ENCODE measurements at places on chromosomes 6 and 20.

DNA sequence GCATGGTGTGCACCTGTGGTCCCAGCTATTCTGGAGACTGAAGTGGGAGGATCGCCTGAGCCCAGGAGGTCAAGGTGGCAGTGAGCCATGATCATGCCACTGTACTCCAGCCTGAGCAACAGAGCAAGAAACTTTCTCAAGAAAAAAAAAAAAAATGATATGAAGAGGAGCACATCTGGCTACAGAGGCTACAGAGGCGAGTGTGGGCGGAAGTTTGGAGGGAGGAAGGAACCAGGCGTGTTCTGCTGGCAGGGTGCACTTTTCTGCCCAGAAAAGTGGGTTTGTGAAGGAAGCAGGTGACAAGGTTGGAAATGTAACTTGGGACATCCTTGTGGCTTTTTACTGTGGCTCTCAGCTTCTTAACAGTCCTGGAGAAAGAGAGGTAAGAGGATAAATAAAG lies 96.7 kb downstream of the SNX5 start:
- DNase-seq, result no peak

GRCh38 chr6:81456416-81456815 lies 296.1 kb downstream of the TENT5A start:
- DNase-seq, result no peak

DNA sequence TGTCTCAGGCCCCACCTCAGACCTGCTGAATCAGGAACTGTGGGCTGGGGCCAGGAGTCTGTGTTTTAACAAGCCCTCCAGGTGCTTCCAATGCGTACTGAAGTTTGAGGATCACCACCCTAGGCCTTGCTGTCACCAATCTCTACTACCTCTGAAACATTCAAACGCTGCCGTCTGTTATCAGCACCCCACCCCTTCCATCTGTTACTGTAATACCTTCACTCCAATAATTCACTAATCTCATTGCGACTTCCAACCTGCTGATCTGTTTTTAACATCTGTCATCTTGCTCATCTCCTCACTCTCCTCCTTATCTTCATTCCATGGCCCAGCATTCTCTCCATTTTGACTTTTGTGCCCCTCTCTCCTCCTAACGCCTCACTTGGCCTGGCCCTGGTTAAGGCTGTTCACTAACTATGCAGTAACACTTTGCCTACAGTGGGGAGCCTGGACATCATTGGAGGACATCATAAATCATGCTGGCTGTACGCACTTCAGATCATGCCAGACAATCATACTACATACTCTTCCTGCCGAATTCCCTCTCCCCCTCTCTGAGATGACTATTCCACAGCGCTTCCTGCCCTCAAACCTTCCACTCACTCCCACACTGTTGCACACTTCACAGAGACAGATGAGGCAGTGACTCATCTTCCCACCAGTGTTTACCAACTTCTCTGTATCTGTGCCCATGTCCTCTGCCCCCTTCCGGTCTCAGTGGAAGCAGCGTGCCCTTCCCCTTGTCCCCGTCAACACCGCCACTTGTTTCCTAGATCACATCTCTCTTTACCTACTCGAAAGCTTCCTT lies 3.0 kb upstream of the GUCA1B start:
- DNase-seq, result no peak

GRCh38 chr6:37024656-37025337 lies 19.3 kb downstream of the FGD2 start:
- no peak for DNase-seq

DNA sequence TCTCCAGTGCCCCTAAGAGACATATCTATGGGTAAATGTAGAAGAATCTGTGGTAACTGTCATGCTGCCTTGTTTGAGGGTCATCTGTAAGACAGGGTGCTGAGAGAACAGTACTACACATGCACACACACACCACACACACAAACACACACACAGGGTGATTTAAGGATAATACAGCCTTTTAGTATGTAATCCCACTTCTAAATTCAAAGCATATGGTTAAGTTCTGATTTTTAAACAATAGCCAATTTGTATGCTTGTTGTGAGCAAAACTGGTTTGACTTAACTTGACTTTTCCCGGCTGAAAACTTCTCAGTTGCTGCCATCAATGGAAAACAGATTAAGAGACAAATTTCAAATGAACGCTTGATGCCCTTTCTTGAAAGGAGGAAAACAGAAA lies 241.8 kb downstream of the ADGRG6 start:
- no peak for DNase-seq

DNA sequence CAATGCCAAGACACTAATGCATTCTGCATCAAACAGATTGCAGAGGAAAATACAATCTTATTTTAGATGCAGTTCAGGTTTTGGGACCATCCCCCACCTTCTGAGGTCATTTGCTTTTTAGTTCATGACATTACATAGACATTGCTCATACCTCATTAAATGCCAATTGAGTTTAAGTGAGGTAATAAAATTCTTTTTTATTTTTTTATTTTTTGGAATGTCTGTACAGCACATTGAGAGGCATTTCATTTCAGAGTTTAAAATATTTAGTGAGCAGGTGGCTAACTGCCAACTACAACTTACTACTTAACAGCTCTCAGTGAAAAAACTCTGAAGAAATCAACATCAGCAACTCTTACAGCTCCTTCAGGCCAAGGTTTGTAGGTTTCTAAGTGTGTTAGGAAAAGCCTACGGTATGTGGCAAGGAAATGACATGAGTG lies 482.2 kb upstream of the RNF217 start:
- DNase-seq, result no peak

DNA sequence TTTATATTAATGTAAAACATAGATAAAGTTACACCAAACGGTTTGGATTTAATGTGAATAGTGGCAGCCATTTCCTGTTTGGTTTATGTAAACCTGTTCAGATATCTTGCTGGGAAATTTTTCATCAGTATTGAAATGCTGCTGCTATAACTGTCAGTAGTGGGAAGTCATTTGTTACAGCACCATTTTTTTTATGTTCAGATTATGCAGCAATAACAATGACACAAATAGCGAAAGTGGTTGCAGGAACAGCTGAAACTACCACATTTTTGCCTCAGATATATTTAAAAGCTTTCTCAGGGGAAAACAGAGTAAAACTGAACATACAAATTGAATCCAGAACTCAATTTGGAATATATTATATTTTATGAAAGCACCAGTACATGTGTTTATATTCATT lies 128.8 kb upstream of the SIM1 start:
- no peak for DNase-seq

DNA sequence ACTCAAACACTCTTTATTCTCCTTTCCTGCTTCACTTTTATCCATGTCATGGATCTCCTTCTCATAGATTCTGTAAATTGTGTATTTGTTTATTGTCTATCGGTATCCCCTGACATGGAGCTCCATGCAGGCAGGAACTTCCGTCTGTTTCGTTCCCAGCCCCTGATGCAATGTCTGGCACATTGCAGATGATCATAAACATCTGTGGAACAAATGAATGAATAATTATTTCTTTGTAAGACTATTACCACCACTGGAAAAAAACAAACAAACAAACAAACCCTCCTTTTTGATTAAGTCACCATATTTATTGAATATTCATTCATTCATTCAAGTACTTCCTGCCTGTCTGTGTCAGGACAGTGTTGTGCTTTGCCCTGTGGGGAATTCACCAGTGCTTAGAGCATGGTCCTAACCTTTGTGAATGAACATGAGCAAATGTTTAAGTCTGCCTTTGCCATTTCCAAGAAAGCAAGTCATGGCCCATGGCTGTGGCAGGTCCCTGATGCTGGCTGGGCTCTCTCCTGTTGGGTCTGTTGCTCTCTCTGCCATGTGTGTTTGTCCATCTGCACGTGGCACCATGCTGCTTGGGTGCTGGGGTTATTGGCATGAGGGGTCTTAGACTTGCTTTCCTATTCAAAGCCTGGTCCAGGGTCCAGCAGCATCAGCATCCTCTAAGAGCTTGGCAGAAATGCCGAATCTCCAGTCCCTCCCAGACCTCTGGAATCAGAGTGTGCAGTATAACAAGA lies 47.5 kb upstream of the NAA20 start:
- DNase-seq, result no peak

DNA sequence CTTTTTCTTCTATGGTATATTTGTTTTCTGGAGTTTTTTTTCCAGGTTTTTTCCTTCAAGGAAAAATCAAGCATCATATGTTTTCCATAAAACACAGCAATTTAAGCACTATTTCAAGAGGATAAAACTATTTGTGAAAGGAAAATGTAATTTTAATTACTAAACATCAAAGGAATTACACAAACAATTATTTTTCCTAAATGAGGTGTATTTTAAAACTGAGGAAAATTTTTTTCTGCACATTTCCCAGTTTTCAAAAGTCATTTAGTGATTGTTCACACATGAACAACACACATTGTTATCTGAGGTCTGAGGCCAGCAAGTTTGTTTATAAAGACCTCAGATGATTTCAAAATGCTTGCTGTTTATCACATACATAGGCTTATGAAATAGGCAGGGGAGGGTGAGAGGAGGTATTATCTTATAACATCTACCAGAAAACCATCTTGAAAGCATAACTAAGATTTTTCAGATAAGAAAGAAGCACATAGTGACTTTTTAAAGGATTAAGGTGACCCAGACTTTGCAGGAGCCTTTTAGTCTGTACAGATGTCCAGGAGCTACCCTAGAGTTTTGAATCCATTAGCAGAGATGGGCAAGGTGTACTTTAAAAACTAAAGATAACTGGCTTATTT lies 381.6 kb downstream of the GJA1 start:
- no peak for DNase-seq

DNA sequence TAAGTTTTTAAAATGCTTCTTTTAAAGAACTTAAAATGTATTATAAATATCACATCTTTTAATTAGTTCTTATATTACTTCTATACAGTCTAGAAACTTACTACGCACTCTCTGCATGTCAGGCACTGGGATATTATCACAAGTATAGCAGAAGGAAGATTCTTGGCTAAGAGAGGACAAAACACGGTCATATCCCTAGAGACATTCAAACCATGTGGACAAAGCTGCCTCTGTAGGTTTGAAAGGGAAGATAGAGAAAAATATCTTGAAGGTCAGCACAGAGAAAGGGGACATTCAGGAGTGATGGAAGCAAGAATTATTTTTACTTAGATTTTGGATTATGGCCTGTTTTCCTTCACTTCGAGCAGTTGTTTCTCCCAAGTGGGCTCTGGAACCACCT lies 64.1 kb downstream of the LRRC1 start:
- DNase-seq, result no peak

- DNase-seq, result peak; percentile 25
Measured at GRCh38 chr6:137341681-137342195, 122.6 kb upstream of the IFNGR1 start.

GRCh38 chr6:12280902-12281301 lies 9.3 kb upstream of the EDN1 start:
- no peak for DNase-seq

DNA sequence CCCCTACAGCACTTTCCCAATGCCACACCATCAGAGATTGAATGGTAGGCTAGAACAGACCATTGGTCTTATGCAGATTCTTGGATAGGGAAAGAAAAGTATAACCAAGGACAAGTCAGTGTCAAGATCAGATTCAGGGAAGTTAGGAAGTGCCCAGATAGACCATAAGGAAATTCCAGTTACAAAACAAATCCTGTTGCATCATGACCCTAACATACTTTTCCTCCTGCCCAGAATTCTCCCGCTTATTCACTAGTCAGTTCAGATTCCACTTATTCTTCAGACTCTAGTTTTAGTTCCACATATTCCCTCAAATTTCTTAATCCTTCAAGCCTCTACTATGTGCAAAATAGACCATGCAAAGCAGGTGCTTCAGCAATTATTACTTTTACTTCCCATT lies 20.7 kb downstream of the METTL24 start:
- no peak for DNase-seq

DNA sequence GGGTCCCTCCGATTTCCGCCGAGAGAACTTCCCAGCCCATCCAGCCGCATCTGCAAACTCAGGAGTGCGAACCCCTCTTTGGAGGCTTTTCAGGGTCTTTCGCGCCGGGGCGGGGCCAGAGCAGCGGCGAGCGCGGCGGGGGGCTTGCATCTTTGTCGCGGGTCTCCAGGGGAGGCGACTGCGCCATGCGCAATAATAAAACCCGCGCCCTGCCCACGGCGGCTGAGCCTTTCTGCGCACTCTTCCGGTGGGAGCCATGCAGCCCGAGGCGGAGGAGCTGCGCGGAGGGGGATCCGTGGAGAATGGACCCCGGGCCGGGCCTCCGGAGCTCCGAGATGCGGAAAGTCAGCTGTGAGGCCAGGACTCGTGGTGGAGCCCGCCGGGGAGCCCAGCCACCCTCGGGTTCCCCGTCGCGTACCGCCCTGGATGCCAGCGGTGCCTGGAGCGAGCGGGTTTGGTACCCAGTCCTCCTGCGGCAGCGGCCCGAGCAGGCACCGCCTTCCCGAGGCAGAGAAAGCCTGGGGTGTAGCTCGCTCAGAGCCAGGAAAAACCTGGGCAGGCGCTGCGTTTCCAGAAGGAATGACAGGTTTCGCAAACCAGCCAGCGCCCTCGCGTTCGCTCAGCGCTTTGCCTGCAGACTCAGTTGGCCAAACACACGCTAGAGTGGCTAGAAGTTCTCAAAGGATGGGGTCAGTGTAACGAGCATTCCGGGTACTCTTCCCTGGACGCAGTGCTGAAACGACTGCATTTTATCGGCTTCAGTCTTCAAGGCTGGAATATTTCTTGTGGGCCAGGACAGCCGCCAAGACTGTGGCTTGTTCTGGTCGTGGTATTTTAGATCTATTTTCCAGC lies 1.2 kb downstream of the AKAP12 start:
- DNase-seq, result no peak

GRCh38 chr20:51700809-51701285 lies 67.3 kb downstream of the ATP9A start:
- no peak for DNase-seq

DNA sequence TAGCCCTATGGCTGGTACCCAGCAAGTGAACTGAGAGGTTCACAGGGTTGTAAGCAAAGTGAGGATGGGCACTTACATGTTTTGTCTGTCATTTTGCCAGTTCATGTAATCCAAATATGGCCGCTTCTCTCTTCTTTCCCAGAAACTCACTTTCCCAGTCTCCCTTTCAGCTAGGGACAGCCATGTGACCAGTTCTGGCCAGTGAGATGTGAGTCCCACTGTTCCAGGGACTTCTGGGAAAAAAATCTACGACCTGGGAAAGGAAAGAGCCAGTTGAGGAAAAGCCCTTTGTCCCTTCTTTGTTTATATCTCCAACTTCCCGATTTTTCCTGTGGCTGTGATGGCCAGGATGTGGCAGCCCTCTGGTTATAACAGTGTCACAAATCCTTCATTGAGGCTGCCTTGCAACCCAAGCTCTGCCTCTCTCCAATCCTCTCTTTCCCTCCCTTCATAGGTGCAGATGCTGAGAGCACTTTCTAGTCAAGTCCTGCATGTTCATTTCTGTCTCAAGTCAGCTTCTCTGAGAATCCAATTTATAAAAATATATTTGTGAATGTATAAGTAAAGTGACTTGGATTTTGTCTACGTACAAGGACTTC lies 148.6 kb upstream of the ZFP64 start:
- no peak for DNase-seq

DNA sequence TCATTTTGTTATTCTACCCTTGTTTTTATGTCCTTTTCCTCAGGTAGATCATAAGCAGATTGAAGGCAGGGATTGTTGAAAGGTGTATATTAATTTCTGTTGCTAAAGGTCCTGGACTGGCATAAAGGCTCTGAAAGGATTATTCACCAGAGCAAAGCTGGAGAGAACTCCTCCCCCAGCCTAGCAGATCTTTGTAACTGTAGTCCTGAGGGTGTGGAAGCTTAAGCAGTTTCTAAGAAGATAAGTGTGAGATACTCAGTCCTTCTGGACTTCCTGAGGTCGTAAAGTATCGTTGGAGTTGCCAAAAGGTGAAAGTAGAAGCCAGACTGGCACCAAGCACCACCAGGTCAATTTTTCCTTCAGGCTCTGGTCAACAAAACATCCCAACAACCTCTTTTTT lies 24.2 kb downstream of the CGA start:
- DNase-seq, result no peak

Data from activated T-helper 1 cell treated with anti-CD3 and anti-CD28 coated beads, Interleukin-2, amount 50 U/mL, for 16 hours (primary cell).